ENCODE measurements at places on chromosomes 5 and 9. TPM values are rescaled to one million over a fixed set of nuclear protein-coding genes. Genes with fewer than 3 reads are reported as not detected.

DNAI1 gene
- total RNA-seq: under 0.01 TPM

MCCC2 gene
- total RNA-seq: 23.2 TPM

TRIM52 gene
- 5.2 TPM for total RNA-seq

EIF4EBP3 gene
- total RNA-seq: 0.86 TPM

LCN15 gene
- not detected for total RNA-seq

PCDHA1 gene
- under 0.01 TPM for total RNA-seq

TICAM2 gene
- 7.1 TPM for total RNA-seq

MEF2C gene
- total RNA-seq: 16.0 TPM

RLN2 gene
- total RNA-seq: 0.43 TPM

All from fibroblast of villous mesenchyme (primary cell).